Smooth muscle cell of the coronary artery (primary cell): ENCODE measurements at places on chromosomes 6 and 20. TPM values are rescaled to one million over a fixed set of nuclear protein-coding genes. Genes with fewer than 3 reads are reported as not detected.

ADGRF5 gene
- 0.23 and 5.1 TPM in 2 replicates for total RNA-seq

TJAP1 gene
- total RNA-seq: 6.5 and 7.4 TPM in 2 replicates

IPCEF1 gene
- not detected in 2 replicates for total RNA-seq

DYNLT2 gene
- 0.45 and 0.47 TPM in 2 replicates for total RNA-seq

RAET1G gene
- 0.23 and 3.3 TPM in 2 replicates for total RNA-seq

HUS1B gene
- 0.68 and 1.1 TPM in 2 replicates for total RNA-seq

POLR1C gene
- total RNA-seq: 16.8 and 31.5 TPM in 2 replicates

TRIM38 gene
- total RNA-seq: 6.8 and 10.5 TPM in 2 replicates

B4GALT5 gene
- 12.3 and 20.4 TPM in 2 replicates for total RNA-seq

ACTL10 gene
- 1.5 and 2.8 TPM in 2 replicates for total RNA-seq
